Thoracic aorta (tissue), 2 donors: ENCODE measurements at places on chromosomes 5 and 9. TPM values are rescaled to one million over a fixed set of nuclear protein-coding genes. Genes with fewer than 3 reads are reported as not detected.

GRCh38 chr5:54146916-54147315 is 163.5 kb downstream of the ARL15 start:
- DNase-seq: no peak

- DNase-seq: no peak
Observed at GRCh38 chr5:60495644-60496520, 204.1 kb downstream of the DEPDC1B start.

- no peak for DNase-seq
Observed at GRCh38 chr5:74638970-74639806, 1.3 kb downstream of the ENC1 start.

DNA sequence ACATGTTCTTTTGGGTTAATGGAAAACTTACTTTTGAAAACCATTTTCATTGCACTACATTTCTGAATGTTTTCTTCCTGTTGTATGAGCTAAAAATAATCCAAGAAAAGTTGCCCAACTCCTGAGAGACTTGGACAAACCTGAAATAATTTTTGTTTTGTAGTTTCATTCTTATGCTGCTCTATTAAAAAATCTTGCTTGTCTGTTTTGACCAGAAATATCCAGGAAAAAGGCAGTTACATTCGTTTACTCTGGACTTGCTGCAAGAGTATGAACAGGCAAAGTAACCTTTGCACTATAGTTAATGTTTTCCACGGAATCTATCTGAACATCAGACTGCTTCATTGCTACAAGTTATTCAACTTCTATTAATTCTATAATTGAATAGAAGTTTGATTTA is 200.1 kb upstream of the DAB2 start:
- DNase-seq: no peak

DNA sequence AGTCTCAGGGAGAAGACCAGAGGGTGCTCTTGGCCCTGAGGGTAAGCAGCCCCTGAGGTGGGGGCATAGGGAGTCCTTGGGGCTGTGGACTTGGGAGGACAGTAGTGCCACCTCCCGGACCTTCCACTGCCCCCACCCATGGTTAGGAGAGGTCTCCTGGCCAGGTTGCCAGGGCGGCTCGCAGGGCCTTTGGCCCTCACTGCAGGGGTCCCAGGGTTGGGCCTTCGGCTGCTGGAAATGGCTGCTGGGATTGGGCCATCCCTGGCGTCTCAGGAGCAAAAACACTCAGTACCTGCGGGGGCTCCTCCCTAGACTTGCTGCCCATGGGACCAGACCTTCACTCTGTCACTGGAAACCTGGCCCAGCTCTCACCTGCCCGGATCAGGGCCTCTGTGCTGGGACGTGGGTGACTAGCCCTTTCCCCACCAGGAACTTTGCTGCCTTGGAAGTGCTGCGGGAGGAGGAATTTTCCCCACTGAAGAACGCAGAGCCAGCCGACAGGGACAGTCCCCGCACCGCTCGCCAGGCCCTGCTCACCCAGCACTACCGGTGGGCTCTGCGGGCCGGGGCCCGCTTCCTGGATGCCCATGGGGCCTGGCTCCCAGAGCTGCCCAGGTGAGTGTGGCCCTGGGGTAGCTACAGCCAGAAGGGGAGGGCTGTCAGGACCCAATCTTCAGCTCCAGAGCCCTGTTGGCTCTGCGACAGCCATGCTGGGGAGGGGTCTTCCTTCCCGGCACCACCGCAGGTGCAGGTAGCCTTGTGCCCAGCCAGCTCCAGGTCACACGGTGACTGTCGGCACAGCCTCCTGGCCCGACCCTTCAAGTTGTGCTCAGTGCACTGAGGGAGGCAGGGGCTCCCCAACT is 3.2 kb downstream of the UAP1L1 start:
- DNase-seq: no peak

- DNase-seq: no peak
Observed at GRCh38 chr5:127056896-127057295, 16.4 kb downstream of the C5orf63 start.

DNA sequence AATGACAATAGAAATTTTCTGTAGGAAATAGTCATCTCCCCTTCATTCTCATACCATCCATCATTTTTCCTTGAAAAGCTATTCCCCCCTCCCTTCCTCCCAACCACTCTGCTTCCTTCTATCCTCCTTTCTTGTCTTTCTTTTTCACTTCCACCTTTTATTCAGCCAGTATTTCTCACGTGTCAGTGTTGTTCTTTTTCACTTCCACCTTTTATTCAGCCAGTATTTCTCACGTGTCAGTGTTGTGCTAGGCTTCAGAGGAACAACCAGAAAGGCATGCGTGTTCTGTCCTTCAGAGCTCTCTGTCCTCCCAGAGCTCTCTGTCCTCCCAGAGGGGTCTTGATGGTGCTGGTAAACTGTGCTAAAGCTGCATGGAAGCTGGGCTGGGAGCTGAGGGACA is 419.6 kb downstream of the GADD45G start:
- no peak for DNase-seq

CACFD1 gene
- 19.5 TPM for total RNA-seq

DNA sequence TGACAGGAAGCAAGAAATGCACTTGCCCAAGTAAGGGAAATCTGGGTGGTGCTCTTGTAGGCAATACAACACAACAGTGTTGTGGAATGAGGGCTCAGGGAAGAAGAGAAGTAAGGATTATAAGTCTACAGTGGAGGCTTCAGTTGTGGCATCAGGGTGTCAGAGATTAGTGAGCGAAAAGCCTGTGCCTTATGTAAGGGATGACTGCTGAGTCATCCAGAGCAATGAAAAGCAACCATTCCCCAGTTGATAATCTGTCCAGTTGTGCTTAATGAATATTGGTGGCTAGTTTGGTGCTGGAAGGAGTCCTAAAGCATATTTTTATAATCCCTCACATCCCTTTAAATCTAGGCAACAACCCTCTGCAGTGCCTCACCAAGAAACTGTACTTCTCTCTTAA is 42.0 kb downstream of the FBXO38 start:
- DNase-seq: no peak

PCDHGA5 gene
- total RNA-seq: 9.5 TPM

- no peak for DNase-seq
Observed at GRCh38 chr9:99173570-99174504, 47.9 kb downstream of the ALG2 start.

- DNase-seq: no peak
Observed at GRCh38 chr5:143705381-143705780, 106.6 kb upstream of the HMHB1 start.

DNA sequence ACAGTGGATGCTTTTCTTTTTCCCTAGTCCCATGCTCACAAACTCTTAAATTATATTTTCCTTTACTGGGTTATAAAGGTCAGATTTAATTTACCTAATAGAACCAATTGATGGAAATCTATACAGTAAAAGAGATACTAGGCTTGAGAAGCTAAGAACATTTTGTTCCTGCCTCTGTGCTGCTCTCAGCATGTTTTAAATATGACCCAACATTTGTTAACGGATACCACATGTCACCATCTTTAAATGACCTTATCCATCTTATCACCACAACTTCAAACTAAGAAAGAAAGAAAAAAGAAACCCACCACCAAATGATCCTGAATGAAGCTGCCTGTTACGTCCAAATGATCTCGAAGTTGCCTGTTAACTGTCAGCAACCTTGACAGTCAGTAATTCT is 334.7 kb upstream of the ZNF608 start:
- no peak for DNase-seq

GRCh38 chr9:5425006-5425628 is 12.6 kb downstream of the PLGRKT start:
- no peak for DNase-seq
